Activated CD8-positive, alpha-beta T cell treated with anti-CD3 and anti-CD28 coated beads for 36 hours (primary cell): ENCODE measurements at places on chromosomes 3 and 15. TPM values are rescaled to one million over a fixed set of nuclear protein-coding genes. Genes with fewer than 3 reads are reported as not detected.

DNA sequence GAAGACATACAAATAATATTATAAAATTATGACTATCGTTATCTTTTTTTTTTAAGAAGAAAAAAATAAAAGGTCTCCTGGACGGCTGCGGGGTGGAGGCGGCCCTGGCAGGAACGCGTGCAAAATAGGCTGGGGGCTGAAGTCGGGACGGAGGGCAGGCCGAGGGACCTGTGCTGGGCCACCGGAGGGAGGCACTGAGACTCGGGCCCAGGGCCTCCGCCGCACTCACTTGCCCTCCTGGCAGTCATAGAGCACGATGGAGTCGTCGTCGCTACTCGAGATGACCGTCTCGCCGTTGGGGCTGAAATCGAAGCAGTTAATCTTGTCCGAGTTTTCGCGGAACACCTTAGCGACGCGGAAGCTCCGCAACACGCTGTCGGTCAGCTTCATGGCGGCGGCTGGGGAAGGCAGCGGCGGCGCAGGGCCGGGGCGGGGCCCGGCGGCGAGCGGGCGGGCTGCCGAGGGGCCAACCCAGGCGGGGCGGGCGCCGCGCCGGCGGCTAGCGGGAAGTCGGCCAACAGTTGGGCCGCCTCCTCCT is 408 bp downstream of the WDR82 start:
- peak; percentile 71 for DNase-seq
- H3K27ac ChIP-seq, result peak overlapping the region; percentile 96
- H3K27me3 ChIP-seq, result no peaks in the 10 kb centered on the region
- peaks cover 50% of the 10 kb centered on the region for H3K4me1 ChIP-seq
- H3K36me3 ChIP-seq, result peaks cover 68% of the 10 kb centered on the region
- H3K4me3 ChIP-seq, result peak overlapping the region; percentile 99

The SKOR1 gene
- 0.09 TPM for total RNA-seq

The CRYBG3 gene
- total RNA-seq, result 4.9 TPM

- H3K36me3 ChIP-seq, result no peaks in the 10 kb centered on the region
- DNase-seq, result no peak
- no peak overlapping the region for H3K27ac ChIP-seq
- no peaks in the 10 kb centered on the region for H3K27me3 ChIP-seq
- no peak overlapping the region for H3K4me3 ChIP-seq
These were observed 95.5 kb downstream of the SSR3 start for GRCh38 chr3:156459434-156459833.

The PLA2G4D gene
- not detected for total RNA-seq

DNA sequence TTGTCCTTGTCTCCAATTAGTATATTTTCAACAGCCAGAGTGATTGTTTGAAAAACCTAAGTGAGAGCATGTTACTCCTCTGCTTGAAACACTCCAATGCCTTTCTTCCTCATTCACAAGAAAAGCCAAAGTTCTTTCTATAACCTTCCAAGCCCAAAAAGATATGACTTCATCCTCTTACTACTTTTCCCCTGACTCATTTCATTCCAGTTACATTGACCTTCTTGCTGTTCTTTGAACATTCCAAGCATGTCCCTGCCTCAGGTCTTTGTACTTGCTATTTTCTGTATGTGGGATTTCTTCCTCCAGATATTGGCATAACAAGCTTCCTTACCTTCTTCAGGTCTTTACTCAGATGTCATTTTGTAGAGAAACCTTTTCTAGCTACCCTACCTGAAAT is 28.3 kb downstream of the EHHADH start:
- H3K4me3 ChIP-seq, result no peak overlapping the region
- peaks cover 5% of the 10 kb centered on the region for H3K36me3 ChIP-seq
- DNase-seq, result no peak
- H3K27me3 ChIP-seq, result no peaks in the 10 kb centered on the region
- H3K4me1 ChIP-seq, result no peaks in the 10 kb centered on the region
- no peak overlapping the region for H3K27ac ChIP-seq

- no peaks in the 10 kb centered on the region for H3K36me3 ChIP-seq
- H3K27ac ChIP-seq, result no peak overlapping the region
- no peak for DNase-seq
- no peaks in the 10 kb centered on the region for H3K4me1 ChIP-seq
These were observed 244.3 kb downstream of the ZIC1 start for GRCh38 chr3:147653367-147653923.

- H3K4me1 ChIP-seq, result no peaks in the 10 kb centered on the region
- DNase-seq, result no peak
- H3K27ac ChIP-seq, result no peak overlapping the region
- no peak overlapping the region for H3K4me3 ChIP-seq
- no peaks in the 10 kb centered on the region for H3K36me3 ChIP-seq
- H3K27me3 ChIP-seq, result peaks cover 5% of the 10 kb centered on the region
These were observed 86.6 kb downstream of the MEX3B start for GRCh38 chr15:81959196-81959595.

GRCh38 chr3:15527031-15527459 is 5.5 kb upstream of the COLQ start:
- H3K4me1 ChIP-seq, result peaks cover 16% of the 10 kb centered on the region
- no peaks in the 10 kb centered on the region for H3K36me3 ChIP-seq
- H3K27me3 ChIP-seq, result no peaks in the 10 kb centered on the region
- no peak overlapping the region for H3K27ac ChIP-seq
- H3K4me3 ChIP-seq, result no peak overlapping the region

DNA sequence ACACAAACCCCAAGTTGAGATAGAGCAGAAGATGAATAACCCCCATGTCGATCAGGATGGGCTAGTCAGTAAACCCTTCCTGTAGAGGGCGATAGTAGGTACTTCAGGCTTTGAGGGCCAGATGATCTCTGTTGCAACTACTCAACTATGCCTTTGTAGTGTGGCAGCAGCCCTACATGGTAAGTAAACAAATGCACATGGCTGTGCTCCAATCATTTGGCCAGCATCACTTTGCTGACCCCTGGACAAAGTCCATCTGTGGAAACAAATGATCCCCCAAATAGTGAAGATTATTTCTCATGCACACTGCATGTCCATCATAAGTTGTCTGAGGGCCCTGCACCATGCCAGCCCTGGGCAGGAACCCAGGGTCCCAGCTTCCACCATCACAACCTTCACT is 402.2 kb upstream of the PROK2 start:
- peaks cover 10% of the 10 kb centered on the region for H3K27me3 ChIP-seq
- DNase-seq, result no peak
- peaks cover 10% of the 10 kb centered on the region for H3K4me1 ChIP-seq
- H3K27ac ChIP-seq, result no peak overlapping the region

DNA sequence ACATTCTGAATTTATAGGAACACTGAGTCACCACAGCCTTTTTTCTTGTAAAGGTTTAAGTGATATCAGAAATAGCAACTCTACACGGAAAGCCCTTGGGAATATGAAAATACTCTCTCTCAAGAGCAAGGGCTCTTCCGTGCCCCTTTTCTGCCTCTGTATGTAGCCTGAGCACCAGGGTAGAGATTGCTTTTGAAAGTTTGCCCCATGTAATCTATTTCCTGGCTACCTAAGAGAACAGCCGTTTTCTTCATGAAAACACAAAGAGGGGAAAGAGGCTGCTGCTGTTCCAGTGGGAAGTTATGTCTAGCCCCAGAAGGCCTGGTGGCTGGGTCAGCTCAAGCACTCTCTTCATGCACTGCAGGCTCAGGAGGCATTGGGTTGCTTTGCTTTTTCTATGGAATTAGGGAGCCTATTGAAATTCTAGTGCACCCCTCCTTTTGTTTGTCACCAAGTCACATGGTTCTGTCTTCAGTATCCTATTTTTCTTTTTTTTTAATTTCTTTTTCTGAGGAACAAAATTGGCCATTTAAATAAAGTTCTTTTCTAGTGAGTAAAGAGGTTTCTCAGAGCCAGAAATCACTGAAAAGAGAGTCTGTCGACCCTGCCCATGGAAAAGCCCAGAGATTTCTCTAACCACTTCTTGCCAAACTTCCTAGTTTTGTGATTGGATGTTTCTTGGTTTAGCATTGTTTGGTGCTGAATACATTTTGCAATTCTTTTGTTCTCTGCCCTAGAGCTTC is 39.5 kb downstream of the TIGIT start:
- peaks cover 81% of the 10 kb centered on the region for H3K4me1 ChIP-seq
- H3K27ac ChIP-seq, result peak overlapping the region; percentile 97

DNA sequence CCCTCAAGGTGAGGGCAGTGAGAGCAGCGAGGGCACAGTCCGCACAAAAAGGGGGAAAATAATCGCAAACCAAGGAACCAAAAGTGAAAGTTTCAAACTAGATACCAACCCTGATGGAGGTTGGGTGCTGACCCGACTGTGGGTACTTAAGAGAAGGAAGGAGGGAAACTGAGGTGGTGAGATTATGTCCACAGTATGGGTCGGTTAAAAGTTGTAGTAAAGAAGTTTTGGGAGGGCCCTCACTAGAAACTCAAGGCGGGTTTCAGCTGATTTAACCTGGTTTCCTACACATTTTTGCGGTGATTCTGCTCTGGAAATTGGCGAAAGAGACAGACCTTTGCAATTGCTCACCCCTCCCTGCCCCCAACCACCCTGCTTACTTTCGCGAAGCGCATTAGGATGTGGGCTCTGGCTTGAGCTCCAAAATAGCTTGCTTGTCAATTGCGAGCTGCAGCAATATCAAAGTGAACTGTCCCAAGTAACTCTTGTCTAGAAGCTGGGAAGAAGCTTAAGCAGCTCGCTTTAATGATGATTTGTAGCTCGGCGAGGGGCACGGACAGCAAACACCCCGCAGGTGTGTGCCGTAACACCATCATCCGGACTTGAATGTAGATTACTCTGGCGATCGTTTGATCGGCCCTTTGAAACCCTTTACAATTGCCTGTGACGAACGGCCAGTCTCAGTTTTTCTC is 15.8 kb downstream of the SOX2 start:
- H3K27me3 ChIP-seq, result peaks cover 87% of the 10 kb centered on the region
- H3K27ac ChIP-seq, result no peak overlapping the region
- peaks cover 21% of the 10 kb centered on the region for H3K4me1 ChIP-seq
- peak overlapping the region; percentile 47 for H3K4me3 ChIP-seq
- peaks cover 20% of the 10 kb centered on the region for H3K36me3 ChIP-seq
